ENCODE measurements at places on chromosomes 5 and 9.

GRCh38 chr9:108182270-108182669, 673.5 kb downstream of the ACTL7B start:
- no peaks in the 10 kb centered on the region for H3K36me3 ChIP-seq
- no peaks in the 10 kb centered on the region for H3K27me3 ChIP-seq
- no peak overlapping the region for H3K27ac ChIP-seq
- no peaks in the 10 kb centered on the region for H3K4me1 ChIP-seq

DNA sequence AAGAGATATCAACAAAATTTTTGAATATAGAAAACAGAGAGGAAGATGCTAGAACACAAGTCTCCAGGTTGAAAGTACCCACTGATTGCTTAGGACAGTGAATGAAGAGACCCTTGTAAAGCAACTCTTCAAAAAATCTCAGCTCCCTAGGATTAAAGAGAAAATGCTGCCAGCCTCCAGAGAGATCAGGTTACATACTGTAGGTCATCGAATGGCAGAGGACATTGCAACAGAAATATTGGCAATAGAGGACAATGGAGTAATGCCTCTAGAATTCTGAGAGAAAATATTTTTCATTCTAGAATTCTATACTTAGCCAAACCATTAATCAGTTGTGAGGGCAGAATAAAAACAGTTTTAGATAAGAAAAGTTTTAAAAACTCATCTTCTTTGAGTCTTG, 43.1 kb upstream of the ELL2 start:
- no peak for DNase-seq
- H3K4me1 ChIP-seq, result no peaks in the 10 kb centered on the region
- H3K4me3 ChIP-seq, result no peak overlapping the region
- no peak overlapping the region for H3K27ac ChIP-seq
- H3K27me3 ChIP-seq, result peaks cover 3% of the 10 kb centered on the region

DNA sequence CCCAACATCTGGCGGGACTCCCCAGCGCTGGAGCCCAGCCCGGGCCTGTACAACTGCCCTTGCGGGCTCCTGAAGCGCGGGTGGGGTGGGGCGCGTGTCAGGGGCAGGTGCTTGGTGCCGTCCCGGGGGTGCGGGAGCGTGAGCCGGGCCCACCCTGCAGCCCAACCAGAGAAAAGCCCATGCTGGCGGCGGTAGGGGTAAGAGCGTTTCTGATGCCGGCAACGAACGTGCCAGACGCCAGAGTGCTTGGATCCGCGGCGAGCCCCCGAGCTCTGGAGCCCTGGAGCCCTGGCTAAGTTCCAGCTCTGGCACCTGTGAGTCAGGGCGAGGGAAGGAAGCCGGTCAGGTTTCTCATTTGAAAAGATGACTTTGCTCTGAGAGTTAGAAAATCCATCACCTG, 58.0 kb downstream of the ZNF510 start:
- H3K4me3 ChIP-seq, result no peak overlapping the region
- no peak overlapping the region for H3K27ac ChIP-seq
- H3K36me3 ChIP-seq, result no peaks in the 10 kb centered on the region
- DNase-seq, result no peak
- peaks cover 10% of the 10 kb centered on the region for H3K27me3 ChIP-seq

DNA sequence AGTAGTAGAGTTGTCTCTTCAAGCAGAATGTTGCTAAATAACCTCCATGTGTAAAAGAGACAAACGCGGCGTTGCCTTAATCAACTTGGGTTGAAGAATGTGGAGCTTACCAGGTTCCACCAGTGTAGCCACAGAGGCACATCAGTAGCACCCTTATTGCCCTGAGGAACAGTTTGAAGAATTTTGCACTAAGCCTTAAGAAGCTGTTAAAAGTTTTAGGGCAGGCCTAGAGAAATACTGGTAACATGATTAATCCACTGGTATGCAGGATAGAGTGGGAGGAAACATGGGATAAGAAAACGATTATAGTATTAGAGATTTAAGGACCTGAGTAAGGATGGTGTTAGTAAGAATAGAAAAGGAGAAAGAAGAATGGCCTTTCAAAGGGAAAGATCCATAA, 100.6 kb downstream of the ZCCHC7 start:
- no peak overlapping the region for H3K27ac ChIP-seq
- no peaks in the 10 kb centered on the region for H3K4me1 ChIP-seq
- H3K4me3 ChIP-seq, result no peak overlapping the region
- DNase-seq, result no peak

DNA sequence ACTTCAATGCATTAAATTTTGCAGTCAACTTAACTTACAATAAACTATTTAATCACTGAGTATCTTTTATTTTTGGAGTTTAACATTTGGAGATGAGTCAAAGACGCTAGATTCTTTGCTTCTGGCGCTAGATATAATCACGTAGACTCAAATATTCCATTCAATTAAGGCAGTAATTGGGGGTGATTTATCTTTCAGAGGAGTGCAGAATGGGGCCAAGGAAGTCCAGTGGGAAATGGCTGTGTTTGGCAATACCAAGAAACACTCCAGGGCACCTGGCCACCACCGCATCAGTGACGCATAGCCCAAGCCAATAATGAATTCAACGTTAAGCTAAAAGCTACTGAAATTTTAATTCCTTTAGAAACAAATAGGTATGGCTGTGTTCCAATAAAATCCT, 81.2 kb downstream of the PHAX start:
- H3K36me3 ChIP-seq, result no peaks in the 10 kb centered on the region
- DNase-seq, result no peak
- H3K4me1 ChIP-seq, result no peaks in the 10 kb centered on the region
- H3K4me3 ChIP-seq, result no peak overlapping the region
- no peak overlapping the region for H3K27ac ChIP-seq

- no peak overlapping the region for H3K4me3 ChIP-seq
- no peaks in the 10 kb centered on the region for H3K27me3 ChIP-seq
- H3K4me1 ChIP-seq, result no peaks in the 10 kb centered on the region
- no peak for DNase-seq
- no peak overlapping the region for H3K27ac ChIP-seq
Observed at GRCh38 chr5:140524003-140524402, 23.5 kb upstream of the EIF4EBP3 start.

DNA sequence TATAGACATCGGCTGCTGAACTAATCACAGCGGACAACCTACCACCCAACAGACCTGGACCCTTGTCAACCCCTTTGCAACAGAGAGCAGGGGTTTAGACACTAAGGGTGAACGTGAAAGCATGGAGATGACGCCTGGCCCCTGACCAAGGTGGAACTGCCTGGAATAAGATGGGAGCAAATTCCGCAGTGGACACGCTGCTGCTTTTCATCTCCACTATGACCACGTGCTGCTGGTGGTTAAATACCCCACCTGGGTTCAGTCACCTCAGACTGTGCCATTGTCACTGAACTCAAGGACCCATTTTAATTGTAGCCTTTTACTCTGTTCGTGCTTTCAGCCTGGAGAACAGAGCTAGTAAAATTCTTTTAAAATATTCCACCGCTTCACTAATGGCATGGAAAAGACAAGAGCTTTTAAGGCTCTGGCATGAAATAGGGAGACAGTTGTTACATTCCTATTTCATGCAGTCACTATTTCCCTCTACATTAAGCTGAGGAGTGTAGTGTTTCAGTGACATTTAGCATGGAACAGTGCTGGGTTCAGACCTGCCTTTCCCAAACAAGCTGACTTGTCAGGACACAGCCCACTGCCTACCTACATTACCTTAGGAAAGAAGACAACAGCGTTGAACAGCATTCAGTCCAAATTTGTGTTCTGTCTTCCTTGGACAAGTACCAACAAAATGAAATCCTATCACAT, 96.8 kb downstream of the ANKRD18B start:
- peaks cover 3% of the 10 kb centered on the region for H3K27me3 ChIP-seq
- H3K4me3 ChIP-seq, result no peak overlapping the region
- H3K4me1 ChIP-seq, result peaks cover 5% of the 10 kb centered on the region
- no peaks in the 10 kb centered on the region for H3K36me3 ChIP-seq

DNA sequence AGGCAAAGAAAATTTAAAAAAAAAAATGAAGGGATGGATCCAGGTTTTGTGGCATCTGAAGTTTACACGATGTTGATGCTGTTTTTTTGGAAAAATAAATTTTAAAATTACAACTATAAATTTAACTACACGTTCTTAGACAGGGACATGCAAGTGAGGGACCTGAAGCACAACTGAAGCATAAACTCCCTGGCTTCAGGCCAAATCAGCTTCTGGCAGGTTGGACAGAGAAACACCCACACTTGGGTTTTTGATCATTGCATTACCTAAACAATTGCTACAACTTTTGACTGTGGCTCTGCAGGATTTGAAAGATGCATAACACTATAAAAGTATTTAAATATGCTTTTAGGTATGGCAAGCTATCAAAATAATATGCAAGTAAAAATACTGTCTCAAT, 1318.3 kb upstream of the DMAC1 start:
- no peak for DNase-seq
- no peaks in the 10 kb centered on the region for H3K36me3 ChIP-seq
- no peaks in the 10 kb centered on the region for H3K4me1 ChIP-seq
- no peak overlapping the region for H3K4me3 ChIP-seq
- H3K27ac ChIP-seq, result no peak overlapping the region

- H3K27ac ChIP-seq, result peak overlapping the region; percentile 18
- peak; percentile 58 for DNase-seq
- peaks cover 10% of the 10 kb centered on the region for H3K36me3 ChIP-seq
- H3K27me3 ChIP-seq, result no peaks in the 10 kb centered on the region
- H3K4me3 ChIP-seq, result peak overlapping the region; percentile 22
- H3K4me1 ChIP-seq, result peaks cover 13% of the 10 kb centered on the region
Observed at GRCh38 chr5:103111468-103111867, 8.5 kb downstream of the GIN1 start.

- no peak overlapping the region for H3K4me3 ChIP-seq
Observed at GRCh38 chr9:32472344-32472743, 53.7 kb downstream of the RIGI start.

- peak overlapping the region; percentile 92 for H3K4me3 ChIP-seq
- H3K27me3 ChIP-seq, result peaks cover 13% of the 10 kb centered on the region
- H3K27ac ChIP-seq, result no peak overlapping the region
- DNase-seq, result no peak
Observed at GRCh38 chr5:59037453-59037852, 454.6 kb downstream of the RAB3C start.

- no peak overlapping the region for H3K4me3 ChIP-seq
- no peaks in the 10 kb centered on the region for H3K36me3 ChIP-seq
- no peaks in the 10 kb centered on the region for H3K4me1 ChIP-seq
- DNase-seq, result no peak
Observed at GRCh38 chr9:117286245-117286644, 128.6 kb downstream of the ASTN2 start.

DNA sequence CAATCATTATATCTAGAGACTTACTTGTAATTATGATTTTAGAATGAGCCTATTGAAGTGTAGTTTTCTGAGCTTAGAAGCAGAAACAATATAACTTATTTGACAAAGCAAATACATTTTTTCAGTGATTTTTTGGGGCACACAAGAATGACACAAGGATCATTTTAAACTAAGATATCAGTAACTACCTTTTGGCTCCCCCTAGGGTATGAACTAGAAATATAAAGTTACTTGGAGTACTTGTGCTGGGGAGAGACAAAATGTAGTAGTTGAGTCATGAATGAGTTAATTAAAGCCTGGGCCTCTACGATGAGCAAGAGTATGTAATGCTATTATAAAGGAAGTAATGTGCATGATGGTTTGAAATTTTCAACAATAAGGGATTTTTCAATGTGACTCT, 1244.1 kb upstream of the ACO1 start:
- peak; percentile 31 for DNase-seq
- H3K4me3 ChIP-seq, result no peak overlapping the region
- no peak overlapping the region for H3K27ac ChIP-seq
- no peaks in the 10 kb centered on the region for H3K36me3 ChIP-seq

DNA sequence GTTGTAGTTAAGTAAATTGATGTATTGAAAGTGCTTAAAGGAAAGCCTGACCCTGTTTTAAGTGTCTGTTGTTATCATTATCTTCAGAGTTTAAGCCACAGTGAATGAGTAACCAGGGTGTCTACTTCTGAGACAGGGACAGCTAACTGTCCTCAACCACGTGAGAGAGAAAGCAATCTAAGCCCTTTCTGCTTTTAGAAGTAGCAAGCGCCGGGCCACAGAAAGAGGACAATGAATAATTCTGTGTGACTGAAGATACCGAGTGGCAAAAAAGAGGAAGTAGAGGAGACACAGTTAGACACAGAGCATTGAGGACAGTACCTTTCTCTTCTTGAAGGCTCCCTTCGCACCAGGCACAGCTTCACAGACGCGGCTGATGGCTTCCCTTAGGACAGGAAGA, 86.3 kb downstream of the S1PR3 start:
- peaks cover 2% of the 10 kb centered on the region for H3K27me3 ChIP-seq
- no peak overlapping the region for H3K4me3 ChIP-seq
- H3K27ac ChIP-seq, result no peak overlapping the region
- DNase-seq, result no peak
- H3K36me3 ChIP-seq, result no peaks in the 10 kb centered on the region

DNA sequence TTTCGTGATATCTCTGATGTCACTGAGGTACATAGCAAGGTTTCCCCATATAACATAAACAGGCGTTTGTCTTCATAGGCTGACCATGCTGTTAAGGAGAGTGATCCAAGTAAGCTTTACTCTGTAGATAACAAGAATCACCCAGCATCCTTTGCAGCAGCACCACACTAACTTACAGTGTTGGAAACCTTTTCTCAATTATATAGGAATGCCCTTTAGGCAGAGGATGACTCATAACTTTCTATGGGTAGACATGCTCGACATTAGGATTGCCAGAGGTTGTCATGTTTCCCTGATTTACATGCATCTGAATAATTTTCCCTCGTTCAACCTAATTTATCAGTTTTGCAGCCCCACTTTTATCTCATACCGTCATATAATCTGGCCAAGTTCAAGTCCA, 870.0 kb upstream of the CDH9 start:
- no peak overlapping the region for H3K4me3 ChIP-seq
- H3K36me3 ChIP-seq, result no peaks in the 10 kb centered on the region
- no peaks in the 10 kb centered on the region for H3K27me3 ChIP-seq
